Stimulated activated CD4-positive, alpha-beta T cell treated with anti-CD3 and anti-CD28 coated beads, TNF-alpha, amount 100 ng/mL, for 24 hours (primary cell): ENCODE measurements at places on chromosomes 12 and 14.

GRCh38 chr12:56449622-56449984, 377 bp upstream of the TIMELESS start:
- no peak for DNase-seq

DNA sequence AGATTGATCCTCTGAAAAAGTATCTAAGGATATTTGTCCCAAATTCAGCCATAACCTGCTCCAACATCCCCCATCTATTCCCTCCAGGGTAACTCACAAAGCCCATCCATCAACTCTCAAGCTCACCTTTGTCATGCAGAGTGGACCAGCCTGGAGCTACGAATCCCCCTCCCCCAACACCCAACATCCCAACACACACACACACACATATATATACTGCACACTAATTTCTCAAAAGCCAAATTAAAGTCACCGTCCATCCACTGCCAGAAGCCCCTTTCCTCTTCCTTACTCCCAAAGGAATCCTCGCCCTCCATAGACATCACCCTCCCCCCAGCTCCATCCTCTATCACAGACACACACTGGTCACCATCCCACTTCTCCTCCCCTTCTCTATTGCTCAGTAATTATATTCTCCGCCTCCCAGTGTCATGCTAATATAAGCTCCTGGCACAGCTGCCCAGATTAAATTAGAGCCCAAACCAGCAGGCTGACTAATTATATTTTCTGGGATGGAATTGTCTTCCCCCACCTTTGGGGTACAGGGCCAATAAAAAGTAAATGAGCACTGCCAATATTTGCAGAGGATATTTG, 13.5 kb upstream of the TESPA1 start:
- no peak for DNase-seq

DNA sequence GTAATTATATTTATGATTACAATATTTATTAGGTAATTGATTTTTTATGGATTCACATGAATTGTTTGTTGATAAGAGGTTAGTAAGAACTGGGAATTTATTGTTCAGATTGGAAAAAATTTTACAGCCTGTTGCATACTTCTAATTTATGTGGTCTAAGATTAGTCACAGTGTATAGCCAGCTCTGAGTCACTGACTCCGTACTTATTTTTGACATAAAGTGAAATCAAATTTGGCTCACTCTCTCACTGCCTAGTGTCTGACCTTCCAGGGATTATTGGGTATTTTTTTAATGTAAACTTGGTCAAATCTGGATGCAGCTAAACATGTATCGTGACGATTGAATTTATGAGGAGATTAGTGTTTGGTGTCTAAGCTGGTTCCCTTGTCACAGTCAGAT, 109.3 kb downstream of the PTPRQ start:
- no peak for DNase-seq

DNA sequence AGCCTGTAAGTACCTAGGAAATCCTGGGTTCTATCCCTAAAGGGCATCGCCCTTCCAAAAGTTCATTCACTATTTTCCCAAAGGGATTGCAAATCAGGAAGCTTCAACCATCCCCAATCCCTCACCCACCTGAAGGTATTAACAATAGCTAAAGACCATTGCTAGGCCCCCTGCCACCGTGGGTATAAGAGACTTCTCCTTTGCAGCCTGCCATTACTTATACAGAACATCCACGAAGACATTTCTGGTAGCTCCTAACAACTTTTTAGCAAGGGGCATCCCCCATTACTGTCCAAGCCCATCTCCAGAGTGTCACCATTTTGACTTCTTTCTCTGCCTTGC, 384 bp upstream of the SMUG1 start:
- DNase-seq = no peak

DNA sequence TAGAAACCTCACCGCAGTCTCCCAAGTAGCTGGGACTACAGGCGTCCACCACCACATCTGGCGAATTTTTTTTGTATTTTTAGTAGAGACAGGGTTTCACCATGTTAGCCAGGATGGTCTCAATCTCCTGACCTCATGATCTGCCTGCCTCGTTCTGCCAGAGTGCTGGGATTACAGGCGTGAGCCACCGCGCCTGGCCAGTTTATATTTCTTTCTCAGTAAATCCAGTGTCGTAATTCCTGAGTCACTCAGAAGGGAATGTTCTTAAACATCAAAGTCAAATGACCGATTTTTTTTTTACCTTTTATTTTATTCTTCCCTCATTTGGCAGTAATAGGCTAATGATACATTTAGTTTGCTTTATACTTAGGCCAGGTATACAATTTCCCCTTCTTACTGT, 80.5 kb downstream of the FBXO33 start:
- no peak for DNase-seq

- DNase-seq = no peak
Observed at GRCh38 chr12:121712190-121712460, 427 bp upstream of the TMEM120B start.

DNA sequence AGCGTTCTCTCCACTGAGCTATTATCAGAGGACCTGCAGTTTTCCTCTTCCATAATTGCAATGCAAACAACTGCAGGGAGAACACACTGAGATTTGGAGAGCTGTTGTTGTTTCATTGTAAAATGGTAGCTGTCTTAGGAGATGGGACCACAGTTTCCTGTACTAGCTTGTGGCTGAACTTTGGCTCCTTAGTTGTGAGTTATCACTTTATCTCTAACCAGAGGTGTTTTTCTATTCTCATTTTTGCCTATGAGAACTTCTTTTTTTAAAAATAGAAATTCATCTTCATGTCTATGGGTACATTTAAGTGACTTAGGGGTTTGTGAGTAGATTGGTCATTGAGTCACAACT, 216.5 kb downstream of the SLC38A4 start:
- DNase-seq = no peak

- DNase-seq = no peak
Observed at GRCh38 chr14:91113829-91114078, at the start of gene DGLUCY. Gene DGLUCY (plus strand): TSS chr14:91114073. CDS start chr14:91160295, 46,222 bp downstream.

DNA sequence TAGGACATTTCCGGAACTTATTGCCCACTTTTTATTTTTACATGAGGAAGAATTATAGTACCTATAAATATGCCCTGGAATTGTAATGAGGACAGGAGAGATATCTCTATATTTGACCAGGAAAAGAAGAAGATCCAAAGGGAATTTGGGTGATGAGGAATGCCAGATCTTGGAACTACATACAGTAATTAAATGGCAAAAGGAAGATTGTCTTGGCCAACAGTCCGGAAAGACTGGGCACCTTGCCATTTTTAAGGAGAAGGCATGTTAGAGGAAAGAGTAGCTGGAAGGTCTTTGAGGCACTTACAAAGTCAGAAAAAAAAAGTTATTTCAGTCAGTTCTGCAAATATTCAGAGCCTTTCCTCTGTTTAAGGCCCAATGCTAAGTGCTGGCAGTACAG, 616.4 kb downstream of the MED13L start:
- DNase-seq = no peak

DNA sequence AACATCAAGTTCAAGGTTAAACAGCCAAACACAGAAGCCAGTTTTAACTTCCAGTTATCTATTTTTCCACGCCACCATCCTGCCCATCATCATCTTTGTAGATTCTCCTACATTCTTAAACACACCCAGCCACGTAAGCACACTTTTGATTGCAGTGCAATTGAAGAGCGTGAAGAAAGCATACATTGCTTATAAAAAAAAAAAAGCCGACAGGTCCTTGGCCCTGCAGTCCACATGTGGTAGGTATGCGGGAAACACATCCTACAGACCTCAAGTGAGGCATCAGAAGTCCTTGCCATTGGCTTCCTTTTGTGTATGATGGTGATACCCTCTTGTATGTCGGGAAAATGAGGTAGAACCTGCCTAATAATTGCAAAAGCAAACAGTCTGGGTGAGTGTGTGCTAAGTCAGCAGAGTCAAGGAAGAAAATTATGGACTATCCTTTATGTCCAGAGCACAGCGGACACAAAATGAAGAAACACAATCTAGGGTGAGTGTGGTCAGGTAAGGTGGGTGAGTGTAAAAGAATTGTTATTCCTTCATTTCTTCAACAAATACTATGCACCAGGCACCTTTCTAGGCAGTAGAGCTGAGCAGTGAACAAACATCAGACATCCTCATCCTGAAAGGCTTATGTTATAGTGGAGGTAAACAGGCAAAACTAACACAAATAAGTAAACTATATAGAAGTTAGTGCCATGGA, 51.5 kb downstream of the EID3 start:
- DNase-seq = no peak

DNA sequence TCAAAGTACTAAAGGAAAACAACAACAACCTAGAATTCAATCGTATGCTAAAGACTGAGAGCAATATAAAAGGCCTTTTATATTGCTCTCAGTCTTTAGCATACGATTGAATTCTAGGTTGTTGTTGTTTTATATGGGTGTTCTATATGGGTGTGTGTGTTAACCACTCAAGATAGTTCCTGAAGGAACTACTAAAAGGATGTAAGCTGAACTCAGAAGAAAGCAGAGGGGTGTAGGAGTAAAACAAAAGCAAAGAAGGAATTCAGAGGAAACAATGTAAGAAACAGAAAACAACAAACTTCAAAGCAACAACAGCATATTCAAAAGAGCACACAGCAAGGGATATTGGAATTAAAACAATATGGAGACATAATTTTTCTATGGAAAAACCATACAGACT, 5.4 kb downstream of the ZNF891 start:
- DNase-seq = no peak

DNA sequence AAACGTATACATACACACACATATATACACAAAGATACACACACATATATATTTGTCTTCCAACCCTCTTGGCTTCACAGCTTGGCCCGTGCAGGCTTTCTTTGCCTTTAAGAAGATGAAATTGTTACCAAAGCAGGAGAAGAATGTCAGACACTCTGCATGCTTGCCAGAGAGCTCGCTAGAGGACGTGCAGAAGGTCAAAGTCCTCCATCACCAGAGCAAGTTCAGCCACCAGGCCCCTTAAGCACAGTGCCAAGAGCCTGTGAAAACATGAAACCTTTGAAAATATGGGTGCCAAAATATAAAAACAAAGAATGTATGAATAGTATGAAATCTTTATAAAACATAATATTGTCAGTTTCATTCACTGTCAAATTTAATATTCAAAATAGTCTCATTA, 14.9 kb upstream of the MCRS1 start:
- no peak for DNase-seq

- no peak for DNase-seq
Observed at GRCh38 chr14:66746316-66747006, 238.5 kb downstream of the GPHN start.
